CD4-positive, alpha-beta T cell treated with Interferon alpha-2 for 1 hour (primary cell): ENCODE measurements at places on chromosomes 3 and 15.

DNA sequence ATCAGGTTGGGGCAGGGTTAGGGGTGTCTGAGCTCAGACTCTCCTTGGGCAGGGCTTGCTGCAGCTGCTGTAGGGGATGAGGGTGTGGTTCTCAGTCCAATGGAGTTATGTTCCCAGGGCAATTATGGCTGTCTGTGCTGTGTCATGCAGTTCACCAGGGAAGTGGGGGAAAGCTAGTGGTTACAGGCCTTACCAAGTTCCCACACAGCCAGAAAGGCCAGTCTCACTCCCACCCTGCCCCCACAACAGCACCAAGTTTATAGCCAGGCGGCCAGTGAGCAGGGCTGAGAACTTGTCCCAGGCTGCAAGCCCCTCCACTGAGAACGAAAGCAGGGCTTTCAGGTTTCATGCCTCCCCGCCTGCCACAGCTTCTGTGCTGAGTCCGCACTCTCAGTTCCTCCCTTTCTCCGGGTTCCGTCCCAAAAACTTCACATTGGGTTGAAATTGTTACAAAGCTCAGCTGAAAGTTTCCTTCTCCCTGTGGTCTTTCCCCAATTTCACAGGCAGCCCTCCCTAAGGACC, 19.6 kb upstream of the CPOX start:
- DNase-seq = no peak

DNA sequence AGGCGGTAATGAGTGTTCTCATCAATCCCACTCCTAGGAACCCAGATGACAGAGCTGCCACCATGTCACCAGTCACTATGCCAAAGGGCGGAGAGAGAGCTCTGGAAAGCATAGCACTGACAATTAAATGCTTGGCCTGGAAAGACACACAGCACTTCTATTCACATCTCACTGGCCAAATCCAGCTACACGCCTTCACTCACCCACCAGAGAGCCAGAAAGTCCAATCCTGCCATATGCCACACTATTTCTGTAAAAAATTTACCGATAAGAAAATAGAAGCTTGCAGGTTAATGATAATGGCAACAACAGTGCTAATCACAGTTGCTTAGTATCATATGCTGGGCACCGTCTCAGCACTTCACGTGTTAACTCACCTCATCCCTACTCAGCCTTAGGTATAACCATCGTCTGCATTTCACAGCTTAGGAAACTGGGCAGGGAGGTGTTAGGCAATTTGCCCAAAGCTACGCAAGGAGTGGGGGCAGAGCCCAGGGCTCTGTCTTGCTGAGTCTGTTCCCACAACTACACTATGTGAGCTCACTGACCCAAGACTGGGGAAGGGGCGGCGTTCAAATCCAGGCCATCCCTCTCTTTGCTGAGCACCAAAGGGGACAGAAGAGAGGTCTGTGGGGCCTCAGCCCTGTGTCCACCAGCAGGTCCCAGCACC, 16.5 kb downstream of the KLHL25 start:
- DNase-seq = no peak

GRCh38 chr3:38003371-38003816, 12.8 kb downstream of the VILL start:
- peak; percentile 43 for DNase-seq

GRCh38 chr3:106720510-106720909, 656.7 kb upstream of the CCDC54 start:
- no peak for DNase-seq

- peak; percentile 33 for DNase-seq
Measured at GRCh38 chr15:55289011-55289745, 435 bp downstream of the RAB27A start.

GRCh38 chr3:63089007-63089750, 188.9 kb upstream of the SYNPR start:
- no peak for DNase-seq

DNA sequence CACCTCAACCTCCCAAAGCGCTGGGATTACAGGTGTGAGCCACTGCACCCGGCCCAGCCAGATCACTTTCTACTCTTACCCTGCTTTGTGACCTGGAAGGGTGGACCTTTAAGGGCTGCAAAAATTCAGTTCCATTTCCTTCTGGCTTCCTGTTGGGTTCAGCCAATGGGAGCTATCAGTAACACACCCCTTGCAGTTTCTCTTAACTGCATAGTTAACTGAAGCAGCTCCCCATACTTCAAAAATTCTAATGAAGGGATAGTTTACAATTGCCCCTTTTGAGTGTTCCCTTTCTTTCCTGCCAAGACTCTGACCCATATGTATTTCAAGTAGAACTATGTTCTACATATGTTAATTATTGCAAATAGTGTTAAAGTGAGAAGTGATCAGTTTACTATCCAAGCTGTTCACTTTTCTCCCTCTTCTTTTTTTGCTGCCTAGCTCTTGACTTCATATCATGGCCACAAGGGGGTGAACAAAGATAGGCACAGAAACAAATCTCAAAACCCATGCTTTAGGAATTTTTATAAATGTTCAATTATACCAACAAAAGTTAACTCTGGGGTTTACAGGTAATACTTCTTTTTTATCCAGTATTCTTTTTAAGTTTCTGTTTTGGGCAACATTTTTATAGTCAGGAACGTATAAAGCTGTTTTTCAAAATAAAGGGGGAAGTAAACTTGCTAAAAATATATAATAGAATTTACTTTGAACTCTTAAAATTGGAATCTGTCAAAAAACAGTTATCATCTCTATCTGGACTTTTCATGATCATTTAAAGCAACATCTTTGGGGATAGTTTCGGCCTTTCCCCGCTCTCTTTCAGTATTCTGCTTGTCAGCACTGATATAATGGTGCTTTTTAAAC, 8.1 kb downstream of the PGBD4 start:
- DNase-seq = peak; percentile 34

GRCh38 chr15:81015621-81016488, 15.1 kb downstream of the TLNRD1 start:
- DNase-seq = no peak

DNA sequence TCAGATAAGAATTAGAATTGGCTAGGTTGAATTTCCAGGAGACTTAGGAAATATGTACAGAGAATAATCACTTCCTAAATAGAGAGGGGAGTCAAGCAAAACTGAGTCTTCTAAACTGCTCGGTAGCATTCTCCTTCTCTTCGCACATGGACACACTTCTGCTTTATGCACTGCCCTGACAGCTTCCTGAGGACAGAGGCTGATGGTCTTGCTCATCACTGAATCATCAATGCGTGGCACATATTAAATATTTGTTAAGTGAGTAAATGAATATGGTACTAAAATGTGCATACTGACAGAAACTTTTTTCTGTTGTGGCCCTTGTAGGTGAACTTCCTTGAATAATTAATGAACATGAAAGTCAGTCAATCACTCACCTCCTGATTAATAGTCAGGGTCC, 315.5 kb downstream of the FHIT start:
- no peak for DNase-seq

DNA sequence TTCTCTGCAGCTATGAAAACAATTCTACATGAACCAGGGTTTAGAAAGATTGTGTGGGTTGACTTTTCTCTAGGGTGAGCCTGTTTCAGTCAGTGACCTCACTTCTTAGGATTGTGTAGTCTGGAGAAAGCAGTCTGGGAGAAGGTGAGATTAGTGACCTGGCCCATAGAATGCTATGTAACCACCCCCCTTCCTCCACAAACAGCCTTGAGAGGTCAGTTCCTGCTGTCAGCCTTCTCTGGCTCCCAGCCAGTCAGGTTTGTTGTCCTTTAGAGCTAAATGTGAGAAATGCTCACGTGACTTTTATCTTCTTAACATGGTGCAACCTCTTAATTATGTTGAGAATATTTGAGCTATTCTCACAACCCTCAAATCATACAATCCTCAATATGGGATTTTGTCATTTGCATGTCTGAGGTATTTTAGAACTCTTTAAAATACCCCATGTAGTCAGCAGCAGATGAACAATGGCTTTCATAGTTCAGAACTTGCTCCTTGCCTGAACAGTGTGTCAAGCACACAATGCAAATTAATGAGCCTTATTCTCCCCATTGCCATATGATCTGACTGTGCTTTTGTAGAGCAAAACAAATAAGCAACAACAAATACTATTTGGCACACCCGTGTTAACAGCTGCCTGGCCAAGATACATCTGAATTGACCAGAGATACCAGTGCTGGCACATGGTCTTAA, 311.6 kb downstream of the CNTN6 start:
- DNase-seq = no peak

DNA sequence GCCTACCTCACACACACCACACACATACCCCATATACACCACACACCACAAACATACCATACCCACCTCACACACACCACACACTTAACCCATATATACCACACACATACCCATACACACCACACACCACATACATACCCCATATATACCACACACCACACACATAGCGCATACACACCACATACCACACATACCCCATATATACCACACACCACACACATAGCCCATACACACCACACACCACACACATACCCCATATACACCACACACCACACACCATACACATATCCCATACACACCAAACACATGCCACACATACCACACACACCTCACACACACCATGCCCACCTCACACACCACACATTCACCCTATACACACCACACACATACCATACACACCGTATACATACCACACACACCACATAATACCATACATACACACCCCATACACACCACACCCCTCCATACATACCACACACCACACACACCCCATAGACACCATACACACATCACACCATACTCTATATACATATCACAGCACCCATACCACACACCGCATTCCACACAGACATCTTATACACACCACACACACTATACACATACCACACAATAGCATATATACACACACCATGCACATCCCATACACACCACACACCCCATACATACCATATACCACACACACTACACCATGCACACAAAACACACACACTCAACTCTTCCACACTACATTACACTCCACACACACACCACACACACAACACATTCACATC, 29.5 kb downstream of the APBA2 start:
- no peak for DNase-seq
